Stimulated activated memory B cell treated with anti-CD40 and anti-IgM and Interleukin-4, amounts not matched to agents 10 μg/mL and 1 μg/mL and 100 μg/mL, for 72 hours (primary cell): ENCODE measurements at places on chromosomes 4 and X.
A peak's percentile ranks its signal among the peaks of the same experiment; 100 is the strongest.

DNA sequence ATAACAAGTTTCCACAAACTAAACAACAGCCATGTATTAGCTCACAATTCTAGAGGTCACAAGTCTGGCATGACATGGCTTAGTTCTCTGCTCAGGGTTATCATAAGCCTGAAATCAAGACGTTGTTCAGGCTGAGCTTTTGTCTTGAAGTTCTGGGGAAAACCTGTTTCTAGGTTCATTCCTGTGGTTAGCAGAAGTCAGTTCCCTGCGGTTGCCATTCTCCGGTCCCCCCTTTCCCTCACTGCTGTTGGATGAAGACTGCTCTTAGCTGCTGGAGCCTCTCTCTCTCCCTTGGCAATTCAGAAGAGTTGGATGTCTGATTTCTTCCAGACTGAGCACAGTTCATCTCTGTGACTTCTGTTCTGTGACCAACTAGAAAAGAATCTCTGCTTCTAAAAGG lies 962.6 kb downstream of the PCDH7 start:
- no peaks in the 10 kb centered on the region for H3K4me1 ChIP-seq
- H3K36me3 ChIP-seq = no peaks in the 10 kb centered on the region
- no peak overlapping the region for H3K4me3 ChIP-seq
- H3K27me3 ChIP-seq = no peaks in the 10 kb centered on the region
- ATAC-seq = no peak

DNA sequence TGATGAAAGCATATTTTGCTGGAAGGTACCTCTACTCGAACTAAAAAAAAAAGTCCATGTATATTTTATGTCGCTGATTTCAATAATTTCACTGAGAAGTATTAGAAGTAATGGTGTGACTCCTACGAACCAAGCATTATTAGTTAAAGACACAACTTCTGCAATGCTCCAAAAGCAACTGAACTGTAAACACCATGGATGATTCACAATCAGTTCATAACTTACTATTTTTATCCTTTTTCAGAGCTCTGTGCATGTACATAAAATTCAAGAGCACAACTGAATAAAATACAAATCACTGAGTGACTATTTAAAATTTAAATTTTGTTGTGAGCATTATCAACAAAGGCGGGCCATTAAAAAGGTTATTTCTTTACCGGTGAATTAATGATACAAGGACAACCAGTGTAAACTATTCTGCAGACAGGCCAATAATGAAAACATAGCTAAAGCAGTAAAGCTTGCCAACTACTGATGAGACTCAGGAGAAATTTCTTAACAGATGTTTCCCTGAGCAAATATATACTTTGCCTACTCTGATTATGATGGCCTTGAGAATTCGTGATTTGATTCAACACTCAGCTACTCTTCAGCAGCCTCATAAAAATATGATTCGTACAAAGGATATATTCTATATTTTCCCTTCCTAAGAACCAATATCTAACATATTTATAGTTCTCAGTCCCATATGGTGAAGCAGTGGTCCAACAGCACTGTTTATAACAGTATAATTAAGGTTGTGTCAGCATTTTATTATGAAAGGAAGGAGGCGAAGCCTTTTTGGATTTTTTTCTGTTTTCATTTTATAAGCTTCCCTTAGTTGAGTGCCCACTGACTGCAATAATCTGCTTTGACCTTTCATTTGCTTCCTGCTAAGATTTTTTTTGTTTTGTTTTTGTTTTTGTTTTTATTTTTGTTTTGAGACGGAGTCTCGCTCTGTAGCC lies 62.8 kb upstream of the NEIL3 start:
- H3K4me3 ChIP-seq = no peak overlapping the region
- H3K36me3 ChIP-seq = no peaks in the 10 kb centered on the region

- H3K36me3 ChIP-seq = no peaks in the 10 kb centered on the region
- H3K4me3 ChIP-seq = no peak overlapping the region
- H3K27me3 ChIP-seq = no peaks in the 10 kb centered on the region
- H3K4me1 ChIP-seq = peaks cover 16% of the 10 kb centered on the region
- no peak for ATAC-seq
Measured at GRCh38 chrX:69024931-69025330, 140.3 kb downstream of the PJA1 start.

GRCh38 chr4:147984065-147984777 lies 252.3 kb downstream of the ARHGAP10 start:
- no peak for ATAC-seq
- H3K36me3 ChIP-seq = no peaks in the 10 kb centered on the region
- no peak overlapping the region for H3K4me3 ChIP-seq
- peaks cover 5% of the 10 kb centered on the region for H3K4me1 ChIP-seq

DNA sequence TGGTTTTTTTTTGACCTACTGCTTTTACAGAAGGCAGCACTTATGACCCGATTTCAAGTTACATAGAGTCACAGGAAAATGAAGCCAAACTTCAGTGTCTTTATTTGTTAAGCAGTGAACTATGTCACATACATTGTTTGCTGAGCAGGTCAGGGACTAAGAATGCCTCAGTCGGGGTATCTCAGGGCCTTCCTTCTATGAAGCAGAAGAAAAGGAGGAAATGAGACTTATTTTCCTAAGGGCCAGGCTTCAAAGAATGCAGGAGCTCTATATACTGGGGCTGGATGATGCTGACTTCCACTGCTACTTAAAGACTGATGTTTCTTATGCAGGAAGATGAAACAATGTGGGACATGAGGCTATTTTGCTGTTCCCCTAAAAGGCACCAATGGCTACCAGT lies 558.4 kb upstream of the IGFBP7 start:
- H3K4me3 ChIP-seq = no peak overlapping the region
- ATAC-seq = no peak
- no peaks in the 10 kb centered on the region for H3K36me3 ChIP-seq
- no peaks in the 10 kb centered on the region for H3K27me3 ChIP-seq

DNA sequence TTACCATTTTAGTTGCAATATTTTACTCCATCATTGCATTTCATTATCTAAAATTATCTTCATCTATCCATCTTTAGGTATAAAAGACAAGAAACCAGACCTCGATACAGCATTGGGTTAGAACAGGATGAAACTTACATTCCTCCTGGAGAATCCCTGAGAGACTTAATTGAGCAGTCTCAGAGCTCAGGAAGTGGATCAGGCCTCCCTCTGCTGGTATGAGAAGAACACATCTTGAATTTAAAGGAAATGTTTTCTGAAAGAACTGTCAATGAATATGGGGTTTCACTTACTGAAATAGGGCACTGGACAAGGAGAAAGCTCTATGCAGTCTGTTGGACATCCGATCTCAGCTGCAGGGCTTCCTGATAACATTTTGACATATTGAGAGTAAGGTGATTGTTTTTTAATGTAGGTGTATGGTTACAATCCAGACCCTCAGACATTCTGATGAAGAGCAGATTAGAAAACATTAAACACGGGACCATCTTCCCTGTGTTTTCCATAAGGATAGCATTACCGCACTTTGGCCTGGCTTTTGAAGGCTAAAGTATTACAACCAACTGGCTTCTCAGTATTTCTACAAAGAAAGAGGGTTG lies 367.2 kb downstream of the BMPR1B start:
- H3K27ac ChIP-seq = no peak overlapping the region
- H3K27me3 ChIP-seq = no peaks in the 10 kb centered on the region
- no peak for ATAC-seq
- no peaks in the 10 kb centered on the region for H3K4me1 ChIP-seq
- H3K4me3 ChIP-seq = no peak overlapping the region
- no peaks in the 10 kb centered on the region for H3K36me3 ChIP-seq

- H3K27me3 ChIP-seq = no peaks in the 10 kb centered on the region
- H3K36me3 ChIP-seq = peaks cover 6% of the 10 kb centered on the region
- H3K27ac ChIP-seq = no peak overlapping the region
- ATAC-seq = no peak
Measured at GRCh38 chr4:6804082-6804752, 21.7 kb downstream of the KIAA0232 start.

DNA sequence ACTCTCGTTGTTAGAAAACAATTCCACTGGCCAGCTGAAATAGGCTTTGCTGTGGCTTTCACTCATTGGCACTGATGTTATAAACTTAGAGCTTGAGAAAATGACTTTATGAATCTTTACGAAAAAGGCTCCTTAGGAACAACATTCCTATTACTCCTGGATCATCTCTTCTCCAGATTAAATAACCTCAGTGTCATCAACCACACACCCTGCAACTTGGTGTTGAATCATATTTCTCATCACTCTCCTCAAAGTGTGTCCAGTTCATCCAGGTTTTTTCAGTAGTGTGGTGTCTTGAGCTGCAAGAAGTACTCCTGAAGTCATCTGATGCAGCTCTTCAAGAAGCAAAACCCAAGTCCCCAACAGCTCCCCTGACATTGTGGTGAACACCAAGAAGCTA lies 28.1 kb upstream of the ANOS1 start:
- no peaks in the 10 kb centered on the region for H3K36me3 ChIP-seq
- no peaks in the 10 kb centered on the region for H3K27me3 ChIP-seq
- no peak overlapping the region for H3K27ac ChIP-seq
- no peaks in the 10 kb centered on the region for H3K4me1 ChIP-seq

- peak overlapping the region; percentile 99 for H3K27ac ChIP-seq
- H3K4me3 ChIP-seq = peak overlapping the region; percentile 100
- peaks cover 57% of the 10 kb centered on the region for H3K4me1 ChIP-seq
- peaks cover 10% of the 10 kb centered on the region for H3K36me3 ChIP-seq
- no peaks in the 10 kb centered on the region for H3K27me3 ChIP-seq
Measured at GRCh38 chr4:24583451-24584210, 723 bp downstream of the DHX15 start.

GRCh38 chr4:7687796-7688195 lies 251.9 kb downstream of the AFAP1 start:
- H3K36me3 ChIP-seq = no peaks in the 10 kb centered on the region
- H3K4me1 ChIP-seq = no peaks in the 10 kb centered on the region
- no peak for ATAC-seq
- H3K27ac ChIP-seq = no peak overlapping the region

GRCh38 chr4:11732155-11732554 lies 303.5 kb upstream of the HS3ST1 start:
- no peaks in the 10 kb centered on the region for H3K27me3 ChIP-seq
- H3K4me1 ChIP-seq = no peaks in the 10 kb centered on the region
- H3K36me3 ChIP-seq = no peaks in the 10 kb centered on the region
- H3K27ac ChIP-seq = no peak overlapping the region
- no peak overlapping the region for H3K4me3 ChIP-seq

DNA sequence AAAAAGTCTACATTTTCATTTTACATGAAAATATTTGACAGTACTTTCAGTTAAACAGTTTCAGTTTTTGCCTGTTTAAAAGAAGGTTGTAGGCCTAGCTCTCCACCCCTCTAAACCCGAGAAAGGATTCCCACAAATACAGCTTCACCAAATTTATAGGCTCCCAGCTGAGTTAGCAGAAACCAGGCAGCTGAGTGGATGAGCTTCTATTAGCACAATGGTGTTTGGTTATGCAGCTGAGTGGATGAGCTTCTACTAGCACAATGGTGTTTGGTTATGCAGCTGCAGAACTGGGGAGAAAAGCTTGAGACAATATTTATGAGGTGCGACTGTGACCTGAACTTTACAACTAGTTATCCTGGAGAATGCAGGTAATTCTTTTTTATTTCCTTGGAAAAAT lies 36.6 kb upstream of the PAQR3 start:
- no peak overlapping the region for H3K27ac ChIP-seq
- no peak for ATAC-seq
- H3K4me3 ChIP-seq = no peak overlapping the region
- H3K36me3 ChIP-seq = no peaks in the 10 kb centered on the region

DNA sequence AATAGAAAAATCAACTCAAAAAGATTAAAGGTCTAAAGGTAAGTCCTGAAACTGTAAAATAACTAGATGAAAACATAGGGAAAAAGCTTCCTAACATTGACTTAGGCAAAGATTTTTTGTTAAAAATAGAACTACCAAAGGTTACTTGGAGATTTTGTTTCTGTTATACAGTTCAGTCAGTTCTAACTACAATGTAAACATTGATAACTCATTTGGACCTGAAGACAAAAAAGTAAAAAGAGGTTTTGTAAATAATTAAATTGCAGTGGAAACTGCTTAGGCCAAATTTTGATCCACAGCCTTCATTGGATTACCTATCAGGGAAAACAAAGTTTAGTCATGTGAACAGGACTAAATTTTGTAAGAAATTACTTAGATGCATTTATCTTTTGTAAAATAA lies 101.8 kb downstream of the SLITRK2 start:
- no peak overlapping the region for H3K27ac ChIP-seq
- H3K4me3 ChIP-seq = no peak overlapping the region
- H3K36me3 ChIP-seq = no peaks in the 10 kb centered on the region
- no peaks in the 10 kb centered on the region for H3K27me3 ChIP-seq

DNA sequence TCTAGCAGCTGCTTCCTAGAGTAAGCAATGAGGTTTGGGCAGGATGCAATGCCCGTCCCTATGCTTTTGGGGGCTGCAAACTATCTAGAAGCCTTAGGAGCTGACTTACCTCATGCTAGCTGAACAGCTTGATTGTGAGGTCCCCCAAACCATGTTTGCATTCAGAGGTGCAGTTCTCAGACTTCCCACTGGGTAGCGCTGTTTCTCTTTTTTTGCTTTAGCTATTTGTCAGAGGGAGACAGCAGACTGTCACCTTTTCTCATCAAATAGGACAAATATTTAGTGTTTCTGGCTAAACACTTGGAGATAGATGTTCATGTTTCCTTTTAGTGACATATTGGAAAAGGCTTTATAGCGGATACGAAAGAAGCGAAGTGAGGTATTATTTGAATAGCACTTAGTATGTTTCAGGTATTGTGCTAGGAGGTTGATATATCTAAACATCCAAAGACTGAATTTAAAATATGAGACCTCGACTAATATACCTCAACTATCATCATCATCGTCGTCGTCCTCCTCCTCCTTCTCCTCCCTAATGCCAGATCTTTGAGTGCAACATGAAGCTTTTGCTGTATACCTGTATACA lies 18.7 kb upstream of the TMEM192 start:
- no peaks in the 10 kb centered on the region for H3K36me3 ChIP-seq
- H3K4me3 ChIP-seq = no peak overlapping the region
- no peaks in the 10 kb centered on the region for H3K27me3 ChIP-seq
- peak; percentile 79 for ATAC-seq

- H3K36me3 ChIP-seq = no peaks in the 10 kb centered on the region
- no peak overlapping the region for H3K27ac ChIP-seq
- H3K27me3 ChIP-seq = no peaks in the 10 kb centered on the region
- ATAC-seq = no peak
- no peak overlapping the region for H3K4me3 ChIP-seq
Measured at GRCh38 chr4:186566068-186566467, 10.7 kb upstream of the MTNR1A start.

GRCh38 chr4:113783289-113783688 lies 21.8 kb upstream of the CAMK2D start:
- peaks cover 10% of the 10 kb centered on the region for H3K27me3 ChIP-seq
- H3K36me3 ChIP-seq = no peaks in the 10 kb centered on the region
- H3K4me1 ChIP-seq = no peaks in the 10 kb centered on the region
- no peak for ATAC-seq
